Stimulated activated CD4-positive, alpha-beta T cell treated with anti-CD3 and anti-CD28 coated beads, Interleukin-12 subunit alpha, Interleukin-12 subunit beta, amount 100 ng/mL, for 48 hours (primary cell): ENCODE measurements at places on chromosomes 16 and 17.

DNA sequence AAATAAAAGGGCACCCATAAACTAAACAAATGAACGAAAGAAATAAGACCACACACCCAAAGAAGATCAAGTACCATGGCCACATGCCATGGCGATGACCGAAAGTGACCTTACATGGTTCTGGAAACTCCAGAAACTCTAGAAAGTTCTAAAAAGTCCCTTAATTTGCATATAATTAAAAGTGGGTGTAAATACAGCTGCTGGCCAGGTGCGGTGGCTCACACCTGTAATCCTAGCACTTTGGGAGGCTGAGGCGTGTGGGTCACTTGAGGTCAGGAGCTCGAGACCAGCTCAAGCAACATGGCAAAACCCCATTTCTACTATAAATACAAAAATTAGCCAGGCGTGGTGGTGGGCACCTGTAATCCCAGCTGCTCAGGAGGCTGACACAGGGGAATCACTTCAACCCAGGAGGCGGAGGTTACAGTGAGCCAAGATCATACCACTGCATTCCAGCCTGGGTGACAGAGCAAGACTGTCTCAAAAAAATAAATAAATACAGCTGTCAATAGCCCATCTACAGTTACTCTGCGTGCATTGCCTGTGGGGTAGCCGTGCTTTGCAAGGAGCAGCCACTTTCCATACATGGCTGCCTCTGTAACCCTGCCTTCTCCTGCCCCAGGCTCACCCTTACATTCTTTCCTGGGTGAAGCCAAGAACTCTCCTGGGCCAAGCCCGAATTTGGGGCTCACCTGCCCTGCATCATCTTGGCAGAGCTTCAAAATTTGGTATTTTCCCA, 7.2 kb upstream of the ZNF778 start:
- DNase-seq: no peak

DNA sequence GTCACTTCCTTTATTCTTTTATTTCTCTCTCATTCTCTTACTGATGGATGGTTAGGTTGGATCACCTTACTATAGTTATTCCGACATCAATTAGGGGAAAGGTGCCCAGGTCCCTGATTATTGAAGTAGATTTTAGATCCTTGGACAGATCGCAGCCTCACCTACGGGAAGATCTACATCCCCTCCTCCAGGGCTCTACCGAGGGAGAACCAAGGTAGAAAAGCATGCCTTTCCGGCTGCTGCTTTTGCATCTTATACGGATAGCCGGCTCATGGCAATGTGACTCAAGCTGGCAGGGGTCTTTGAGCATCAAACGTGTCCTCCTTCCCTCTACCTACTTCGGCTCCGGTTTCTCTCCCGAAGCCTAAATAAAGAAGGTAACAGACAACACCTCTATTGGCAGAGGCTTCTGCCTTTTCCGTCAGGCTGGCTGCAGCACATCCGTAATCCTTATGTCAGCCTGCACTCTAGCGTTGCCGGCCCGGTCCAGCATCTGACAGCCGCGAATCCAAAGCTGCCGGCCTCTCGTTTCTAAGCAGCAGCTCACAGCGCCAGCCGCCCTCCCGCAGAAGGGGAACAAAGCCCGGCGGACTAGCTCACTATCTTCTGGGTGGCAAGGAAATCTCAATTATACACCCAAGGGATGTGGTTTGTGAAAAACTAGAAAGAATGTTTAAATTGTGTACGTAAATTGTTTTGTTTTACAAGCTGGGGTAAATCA, 46.9 kb downstream of the IRX6 start:
- peak; percentile 2 for DNase-seq

- DNase-seq: no peak
Measured at GRCh38 chr17:58476812-58477211, 11.4 kb downstream of the HSF5 start.

GRCh38 chr16:48113001-48113400, 42.8 kb downstream of the ABCC12 start:
- DNase-seq: no peak

DNA sequence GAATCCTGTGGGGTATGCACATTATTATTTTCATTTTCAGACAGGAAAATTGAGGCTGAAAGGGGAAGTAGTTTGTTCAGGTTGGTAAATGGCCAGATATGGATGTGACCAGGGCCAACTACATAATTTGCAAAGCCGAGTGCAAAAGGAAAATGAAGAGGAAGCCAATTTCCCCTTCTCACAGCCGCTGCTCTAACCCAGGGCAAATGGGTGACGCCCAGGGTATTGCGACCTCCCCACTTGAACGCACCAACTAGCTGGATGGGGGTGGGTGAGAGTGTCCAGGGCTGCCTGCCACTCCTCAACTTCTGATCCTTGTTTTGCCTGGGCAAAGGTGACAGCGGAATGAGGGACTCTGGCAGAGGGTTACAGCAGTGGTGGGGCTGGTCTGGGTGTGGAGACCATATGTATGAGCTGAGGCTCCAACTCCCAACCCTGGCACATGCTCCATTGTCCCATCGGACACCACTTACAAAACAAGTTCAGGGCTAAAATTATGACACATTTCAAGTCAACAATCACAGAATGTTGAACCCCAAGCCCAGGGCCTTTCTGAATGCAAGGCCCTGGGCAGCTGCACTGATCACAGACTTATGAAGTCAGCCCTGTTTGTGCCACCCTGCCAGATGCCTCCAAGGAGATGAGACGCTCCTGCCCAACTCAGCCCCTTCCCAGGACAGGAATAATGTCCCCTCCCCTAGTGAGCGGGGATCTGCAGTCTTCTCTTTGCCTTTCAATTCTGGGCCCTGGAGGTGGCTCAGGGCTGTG, 1.7 kb downstream of the ANKRD40CL start:
- DNase-seq: no peak

DNA sequence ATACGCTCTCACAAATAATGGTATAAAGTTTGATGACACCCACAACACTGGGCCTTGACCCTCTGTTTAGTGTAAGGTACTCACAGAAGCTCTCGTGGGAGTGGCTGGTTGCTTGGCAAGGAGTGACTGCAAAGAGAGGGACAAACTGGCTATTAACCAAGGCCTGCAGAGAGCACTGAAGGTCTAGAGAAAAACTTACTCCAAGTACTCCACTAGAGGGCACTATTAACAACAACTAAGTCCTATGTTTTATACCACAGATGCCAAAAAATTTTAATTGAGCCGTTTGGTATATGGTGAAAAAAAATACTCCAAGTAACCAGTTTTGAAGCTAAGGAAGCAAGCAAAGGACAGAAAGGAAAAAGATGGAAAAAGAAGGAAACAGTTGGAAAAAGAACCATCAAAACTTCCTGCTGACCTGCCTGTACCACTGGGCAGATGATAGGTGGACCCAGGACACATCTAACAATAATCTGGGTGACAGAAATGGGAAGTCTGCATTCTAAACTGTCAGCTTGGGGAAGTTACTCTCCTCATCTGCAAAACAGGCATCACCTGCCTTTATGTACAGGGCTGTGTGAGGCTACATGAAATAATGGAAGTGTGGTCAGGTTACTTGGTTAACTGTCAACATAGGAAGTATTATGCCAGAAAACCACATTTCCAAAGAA, 23.2 kb downstream of the DYNC1LI2 start:
- no peak for DNase-seq

GRCh38 chr16:3953728-3954410, 73.4 kb upstream of the CREBBP start:
- DNase-seq: no peak

GRCh38 chr16:28891964-28892890, 13.9 kb downstream of the ATP2A1 start:
- DNase-seq: no peak

DNA sequence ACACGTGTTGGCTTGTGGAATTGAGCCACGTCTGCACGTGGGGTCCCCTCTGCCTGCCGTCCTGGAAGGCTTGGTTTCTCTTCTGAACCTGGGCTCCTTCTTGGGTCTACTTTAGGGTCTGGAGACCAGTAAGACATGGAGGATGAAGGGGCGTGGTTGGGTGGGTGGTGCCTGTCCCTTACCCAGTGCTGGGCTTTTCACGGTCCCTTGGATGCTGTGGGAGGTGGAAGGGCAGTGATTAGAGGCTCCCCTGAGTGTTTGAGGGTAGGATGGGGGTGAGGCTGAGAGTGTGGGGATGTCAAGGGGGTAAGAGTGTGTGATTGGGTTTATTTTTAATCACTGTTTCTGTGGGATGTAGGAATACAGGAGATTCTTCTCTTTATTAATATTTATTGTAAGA, 38.3 kb downstream of the MGAT5B start:
- DNase-seq: no peak

GRCh38 chr17:29168079-29168758, 12.0 kb downstream of the MYO18A start:
- no peak for DNase-seq

GRCh38 chr17:34750004-34750403, 170.6 kb downstream of the TMEM132E start:
- no peak for DNase-seq

DNA sequence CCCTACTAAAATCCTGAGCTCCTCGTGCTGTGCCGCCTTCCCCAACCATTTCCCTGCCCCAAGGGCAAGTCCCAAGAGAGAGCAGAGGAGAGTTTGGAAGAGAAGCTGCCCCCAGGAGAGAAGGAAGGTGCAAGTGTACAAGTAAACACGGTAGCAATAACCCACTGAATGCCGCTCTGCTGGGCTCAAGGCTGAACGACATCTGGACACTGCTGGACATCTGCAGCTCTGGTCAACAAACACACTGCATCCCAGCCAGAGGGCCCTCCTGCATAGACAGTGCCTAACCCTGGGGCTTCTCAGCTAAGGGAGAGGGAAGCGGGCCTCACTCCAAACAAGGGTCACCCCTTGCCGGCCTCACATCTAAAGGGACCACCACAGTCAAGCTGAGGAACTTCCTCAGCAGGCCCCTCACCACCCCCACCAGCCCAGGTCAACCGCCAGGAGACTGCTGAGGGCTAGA, 12.7 kb downstream of the JUP start:
- DNase-seq: no peak

- DNase-seq: no peak
Measured at GRCh38 chr16:56765949-56766348, 36.0 kb downstream of the NUP93 start.

- no peak for DNase-seq
Measured at GRCh38 chr17:40696651-40697072, 6.9 kb downstream of the KRT24 start.

- no peak for DNase-seq
Measured at GRCh38 chr17:48725288-48726064, 2.5 kb downstream of the PRAC2 start.

- no peak for DNase-seq
Measured at GRCh38 chr17:55117164-55117563, 147.6 kb upstream of the HLF start.

GRCh38 chr16:53893731-53894435, 189.9 kb downstream of the FTO start:
- DNase-seq: no peak

GRCh38 chr17:65277576-65277975, 140.4 kb downstream of the RGS9 start:
- DNase-seq: no peak

DNA sequence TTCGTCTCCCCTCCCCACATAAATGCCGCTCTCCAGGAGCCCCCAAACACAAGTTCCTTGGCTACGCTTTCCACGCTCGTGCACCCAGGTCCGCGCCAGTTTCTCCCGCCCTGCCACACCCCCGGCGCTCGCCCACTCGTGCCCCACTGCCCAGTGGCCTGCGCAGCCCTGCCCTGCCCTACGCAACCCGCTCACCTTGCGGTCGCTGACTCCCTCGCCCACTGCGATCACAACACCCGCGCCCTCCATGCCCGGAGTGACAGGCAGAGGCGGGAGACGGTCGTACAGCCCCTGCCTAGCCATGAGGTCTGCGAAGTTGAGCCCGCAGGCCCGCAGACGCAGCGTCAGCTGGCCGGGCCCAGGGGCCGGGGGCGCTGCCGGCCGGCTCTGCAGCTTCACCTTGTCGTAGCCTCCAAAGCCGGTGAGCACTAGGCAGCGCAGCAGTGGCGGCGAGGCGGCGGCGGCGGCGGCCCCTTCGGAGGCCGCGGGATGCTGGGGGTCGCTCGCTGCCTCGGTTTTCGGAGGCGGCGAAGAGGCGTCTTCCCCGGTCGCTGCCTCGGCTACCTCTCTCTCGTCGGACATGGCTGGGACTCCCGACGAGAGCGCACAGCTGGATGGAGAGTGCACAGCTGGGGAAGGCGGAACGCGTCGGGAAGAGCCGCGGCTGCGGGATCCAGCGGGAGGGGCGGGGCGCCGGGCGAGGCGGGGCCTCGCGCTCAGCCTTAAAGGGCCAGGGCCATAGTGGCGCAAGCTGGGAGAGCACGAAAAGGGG, at the start of gene VAT1:
Gene VAT1, minus strand, starts transcription at position 645 of the 772 bp plus-strand sequence. Its CDS starts 63 bp downstream, at position 582.
- DNase-seq: peak; percentile 67

DNA sequence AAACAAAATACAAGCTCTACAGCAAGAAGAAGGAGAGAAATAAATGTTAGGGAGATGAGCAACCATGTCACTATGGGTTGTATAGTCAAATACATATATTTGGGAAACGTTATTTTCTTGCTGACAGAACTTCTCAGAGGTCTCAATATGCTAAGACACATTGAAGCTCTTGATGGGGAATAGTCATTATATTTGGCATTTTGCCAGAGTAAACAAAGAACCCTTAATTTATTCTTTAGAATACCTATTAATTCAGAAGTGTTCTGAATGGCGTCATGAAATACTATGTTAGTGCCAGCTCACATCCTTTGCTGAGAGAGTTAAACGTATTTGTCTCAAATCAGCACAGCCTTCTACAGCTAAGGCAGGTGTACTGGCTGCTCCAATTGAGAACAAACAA, 458.9 kb downstream of the CDH13 start:
- DNase-seq: no peak

GRCh38 chr17:1228781-1229348, 41.4 kb upstream of the BHLHA9 start:
- DNase-seq: no peak

DNA sequence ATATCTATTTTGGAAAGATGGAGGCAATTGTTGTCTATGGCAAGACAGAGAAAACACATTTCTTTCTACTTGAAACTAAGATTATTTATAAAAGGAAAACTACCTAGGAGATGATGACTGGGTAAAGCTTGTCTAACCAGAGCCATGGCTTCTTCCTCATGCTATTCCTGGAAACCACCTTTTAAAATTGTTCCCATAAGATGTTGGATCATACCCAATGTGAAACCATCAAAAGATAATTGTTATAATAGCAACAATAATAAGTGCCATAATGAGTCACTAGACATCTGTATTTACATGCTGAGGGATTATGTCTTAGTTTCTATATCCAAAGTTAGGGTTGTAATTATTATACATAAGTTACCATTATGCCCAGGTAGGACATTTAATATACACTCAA, 428.4 kb downstream of the KCNJ2 start:
- no peak for DNase-seq

DNA sequence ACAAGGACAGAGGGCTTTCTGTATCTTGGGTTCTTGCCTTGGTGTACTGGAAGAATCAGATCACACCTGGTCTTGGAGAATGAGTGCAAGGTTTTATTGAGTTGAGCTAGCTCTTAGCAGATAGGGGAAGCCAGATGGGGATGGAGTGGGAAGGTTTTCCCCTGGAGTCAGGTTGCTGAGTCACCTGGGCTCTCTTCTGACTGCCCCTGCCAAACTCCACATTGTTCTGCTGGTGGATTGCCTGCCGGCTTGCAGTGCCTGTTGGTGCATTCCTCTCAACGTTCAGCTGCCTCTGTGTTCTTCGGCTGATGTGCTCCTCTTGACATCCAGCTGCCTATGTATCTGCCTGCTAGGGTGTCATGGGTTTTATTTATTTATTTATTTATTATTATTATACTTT, 1431.1 kb downstream of the CDH8 start:
- DNase-seq: no peak
